ENCODE measurements at places on chromosomes 16 and 17. TPM values are rescaled to one million over a fixed set of nuclear protein-coding genes. Genes with fewer than 3 reads are reported as not detected.

CORO1A gene
- polyA plus RNA-seq, result 1.7 TPM

CCL7 gene
- polyA plus RNA-seq, result 2.4 TPM

- DNase-seq, result peak; percentile 34
Observed at GRCh38 chr16:47519037-47519436, 57.9 kb downstream of the PHKB start.

CDH11 gene
- 263 TPM for polyA plus RNA-seq

DNA sequence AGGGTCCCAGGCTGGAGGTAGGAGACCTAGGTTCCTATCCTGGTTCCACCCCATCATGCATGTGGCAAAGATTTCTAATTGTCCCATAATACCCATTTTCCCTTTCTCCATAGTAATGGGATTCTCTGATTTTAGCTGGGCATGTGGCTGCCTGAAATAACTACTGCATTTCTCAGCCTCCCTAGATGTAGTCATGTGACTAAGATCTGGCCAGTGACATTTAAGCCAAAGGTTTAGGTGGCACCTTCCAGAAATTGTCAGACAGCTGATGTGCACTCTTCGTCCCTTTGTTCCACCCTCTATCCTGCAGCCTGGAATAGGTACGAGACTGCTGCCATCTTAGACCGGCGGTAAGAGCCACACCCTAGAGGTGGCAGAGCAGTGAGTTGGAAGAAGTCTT is 8.2 kb downstream of the NXPH3 start:
- DNase-seq, result no peak

KRT20 gene
- not detected for polyA plus RNA-seq

ORC6 gene
- polyA plus RNA-seq, result 11.6 TPM

SAMD14 gene
- polyA plus RNA-seq, result 1.3 TPM

TP53TG3 gene
- not detected for polyA plus RNA-seq

DNA sequence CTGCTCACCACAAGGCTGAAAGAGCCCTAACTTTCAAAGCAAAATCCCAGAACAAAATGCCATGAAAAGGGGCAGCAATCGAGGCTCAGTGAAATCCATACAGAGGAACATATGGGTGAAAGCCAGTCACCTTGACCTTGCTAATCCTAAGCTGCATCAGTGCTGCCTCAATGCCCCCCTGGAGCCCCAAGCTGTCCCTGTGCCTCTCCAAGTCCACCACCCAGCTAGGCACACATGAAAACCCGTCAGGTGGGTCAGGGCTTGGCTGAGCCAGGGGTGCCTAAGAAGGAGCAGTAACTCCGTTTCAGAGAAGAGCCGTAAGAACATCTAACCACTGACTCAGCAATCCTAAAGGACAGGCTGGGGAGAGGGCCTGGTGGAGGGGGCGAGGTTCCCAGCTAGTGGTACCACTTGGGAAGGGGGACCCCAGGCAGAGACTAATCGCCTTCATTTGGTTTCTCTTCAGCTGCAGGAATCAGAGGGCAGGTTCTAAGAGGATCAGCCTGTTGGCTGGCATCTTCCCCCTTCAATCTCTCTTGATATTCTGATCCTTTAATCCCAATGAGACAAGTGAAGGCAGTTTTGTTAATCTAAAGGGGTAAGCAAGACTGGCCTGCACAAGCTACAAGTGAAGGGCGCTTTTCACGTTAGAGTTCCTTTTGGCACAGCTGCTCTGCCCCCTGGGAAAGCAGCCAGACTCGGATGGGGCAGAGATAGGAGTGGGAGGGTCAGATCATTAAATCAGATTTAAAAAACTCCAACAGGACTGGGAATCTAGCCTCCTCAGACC is 7.6 kb downstream of the PITPNA start:
- DNase-seq, result no peak

DNA sequence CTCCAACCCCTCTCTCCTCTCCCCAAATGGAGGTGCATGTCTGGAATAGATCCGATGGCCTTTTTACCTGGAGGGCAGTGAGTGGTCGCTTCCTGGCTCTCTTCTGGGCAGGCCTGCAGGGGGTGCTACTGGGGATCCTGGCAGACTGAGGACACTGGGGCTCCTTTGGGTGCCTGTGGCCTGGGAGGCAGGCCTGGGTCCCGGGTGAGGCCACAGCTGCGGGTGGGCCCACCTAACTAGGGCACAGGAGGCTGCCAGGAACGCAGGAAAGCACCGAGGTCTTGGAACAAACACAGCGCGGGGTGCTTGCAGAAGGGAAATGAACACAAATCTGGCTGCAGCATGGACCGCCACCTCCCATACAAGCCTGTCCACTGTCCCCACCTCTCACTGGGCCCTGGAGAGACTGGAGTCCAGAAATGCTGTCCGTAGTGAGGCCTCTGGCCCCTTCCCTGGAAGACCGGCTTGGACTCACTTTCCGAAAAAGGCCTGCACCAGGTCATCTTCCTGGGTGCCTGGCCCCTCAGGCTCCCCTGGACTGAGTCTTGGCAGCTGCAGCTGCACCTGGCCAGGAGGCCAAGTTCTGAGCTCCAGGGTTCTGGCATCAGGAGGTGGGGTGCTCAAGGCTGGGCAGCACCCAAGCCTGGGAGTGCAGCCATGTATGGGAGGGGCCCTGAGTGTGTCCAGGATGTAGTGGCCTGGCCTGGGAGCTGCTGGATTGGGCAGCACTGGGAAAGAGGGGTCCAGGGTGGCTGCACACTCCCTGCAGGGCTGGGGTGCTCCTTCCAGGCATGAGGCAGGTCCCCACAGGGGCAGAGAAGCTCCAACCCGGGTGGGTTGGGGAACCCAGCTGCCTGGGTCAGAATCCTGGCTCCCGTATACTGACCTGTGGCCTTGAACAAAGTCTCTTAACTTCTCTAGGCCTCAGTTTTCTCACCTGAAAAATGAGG is 195.1 kb downstream of the IRF8 start:
- DNase-seq, result no peak
